ENCODE measurements at places on chromosomes 11 and 22.

DNA sequence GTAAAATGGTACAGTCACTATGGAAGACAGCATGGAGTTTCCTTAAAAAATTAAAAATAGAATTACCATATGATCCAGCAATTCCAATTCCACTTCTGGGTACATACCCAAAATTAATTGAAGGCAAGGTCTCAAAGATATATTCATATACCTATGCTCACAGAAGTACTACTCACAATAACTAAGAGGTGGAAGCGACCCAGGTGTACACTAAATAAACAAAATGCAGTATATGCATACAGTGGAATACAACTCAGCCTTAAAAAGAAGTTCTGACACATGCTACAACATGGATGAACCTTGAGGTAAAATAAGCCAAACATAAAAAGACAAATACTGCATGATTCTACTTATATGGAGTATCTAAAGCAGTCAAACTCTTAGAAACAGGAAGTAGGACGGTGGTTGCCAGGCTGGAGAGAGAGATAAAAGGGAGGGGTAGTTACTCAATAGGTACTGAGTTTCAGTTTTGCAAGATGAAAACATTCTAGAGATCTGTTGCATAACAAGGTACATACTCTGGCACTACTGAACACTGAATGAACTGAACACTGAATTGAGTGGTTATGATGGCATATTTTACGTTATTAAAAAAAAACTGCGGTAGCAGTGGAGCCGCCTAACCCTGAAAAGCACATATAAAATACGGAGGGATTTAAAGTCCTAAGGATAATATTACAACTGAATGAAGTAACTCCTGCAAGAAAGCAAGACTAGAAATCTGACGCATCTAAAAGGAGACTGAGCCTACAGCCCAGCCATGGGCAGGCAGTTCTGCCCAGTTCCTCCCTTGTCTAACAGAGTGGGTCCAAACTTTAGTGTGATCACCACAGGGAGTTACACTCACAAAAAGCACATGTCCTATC, 12.8 kb downstream of the DGCR2 start:
- no peak for DNase-seq

DNA sequence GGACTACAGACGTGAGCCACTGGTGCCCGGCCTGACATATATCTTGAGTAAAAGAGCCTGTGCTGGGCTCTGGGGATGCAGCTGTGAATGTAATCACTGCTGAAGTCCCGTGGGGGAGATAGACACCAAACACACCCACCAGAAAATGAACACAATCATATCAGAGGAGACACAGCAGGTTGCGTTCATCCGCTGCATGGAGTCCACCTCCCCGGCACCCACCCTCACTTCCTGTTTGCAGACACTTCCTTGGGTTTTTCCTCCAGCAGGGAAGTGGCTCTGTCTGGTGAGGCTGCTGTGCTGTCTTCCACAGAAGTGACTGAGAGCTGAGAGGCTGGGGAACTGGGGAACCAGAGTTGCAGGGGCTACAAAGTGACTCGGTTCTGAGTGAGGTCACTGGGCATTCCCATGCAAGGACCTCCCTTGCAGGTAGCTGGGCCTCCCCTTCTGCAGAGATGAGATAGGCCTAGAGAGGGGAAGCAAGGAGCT, 7.2 kb downstream of the MICALL1 start:
- DNase-seq = no peak

DNA sequence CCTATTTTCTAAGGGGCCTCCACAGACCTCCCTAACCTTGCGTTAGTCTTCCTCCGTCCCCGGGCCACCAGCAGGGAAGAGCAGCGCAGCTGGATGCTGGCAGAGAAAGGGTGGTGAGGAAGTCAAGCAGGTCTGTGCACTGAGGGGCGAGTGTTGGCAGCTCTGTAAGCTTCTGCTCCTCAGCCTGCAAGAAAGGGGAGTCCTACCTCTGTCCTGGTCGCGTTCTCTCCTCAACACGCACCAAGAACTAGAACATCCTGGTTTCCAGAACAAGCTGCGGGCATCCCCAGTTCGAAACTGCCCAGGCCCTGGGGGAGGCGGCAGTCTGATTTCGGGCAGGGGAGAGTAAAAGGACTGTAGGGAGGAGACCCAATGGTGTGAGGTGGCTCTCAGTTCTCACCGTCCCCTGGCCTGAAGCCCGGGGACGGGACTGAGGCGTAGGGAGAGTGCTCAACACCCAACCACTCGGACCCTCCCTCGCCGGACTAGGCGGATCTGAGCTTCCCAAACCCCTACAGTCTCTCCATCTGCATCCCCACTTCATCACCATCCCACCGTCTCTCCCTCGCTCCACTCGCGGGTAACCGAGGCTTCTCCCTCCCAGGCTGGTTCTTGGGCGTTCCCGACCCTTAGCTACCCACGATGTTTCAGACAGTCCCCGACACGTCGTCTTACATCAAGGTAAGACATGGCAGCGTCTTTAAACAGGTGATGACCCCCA, 7.7 kb upstream of the FLI1 start:
- no peak for DNase-seq

GRCh38 chr11:118618991-118619375, 11.6 kb downstream of the PHLDB1 start:
- DNase-seq = no peak

GRCh38 chr22:47187176-47187957, 424.9 kb downstream of the TBC1D22A start:
- no peak for DNase-seq

GRCh38 chr11:66172146-66172545, 96.3 kb upstream of the RAB1B start:
- DNase-seq = no peak

DNA sequence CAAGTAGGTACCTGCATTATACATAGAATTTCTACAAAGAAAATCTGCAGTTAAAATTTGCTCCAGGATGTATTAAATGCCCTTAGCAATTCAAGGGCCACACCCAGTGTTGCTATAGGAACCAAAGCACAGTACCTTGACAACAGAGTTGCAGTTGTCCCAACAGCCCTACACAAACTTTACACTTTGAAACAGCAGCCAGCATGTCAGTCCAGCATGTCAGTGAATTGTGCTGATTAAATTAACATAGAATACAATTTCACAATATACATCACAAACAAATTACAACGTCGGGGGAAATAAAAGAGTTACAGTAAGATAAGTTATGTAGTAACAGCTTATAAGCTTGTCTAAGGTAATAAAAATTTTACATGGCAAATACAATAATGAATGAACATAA, 389.2 kb downstream of the SOX6 start:
- DNase-seq = peak; percentile 54

- no peak for DNase-seq
These were observed 2.6 kb upstream of the FADS3 start for GRCh38 chr11:61893981-61894380.

- DNase-seq = no peak
These were observed 516.8 kb upstream of the FAT3 start for GRCh38 chr11:91707652-91708482.

DNA sequence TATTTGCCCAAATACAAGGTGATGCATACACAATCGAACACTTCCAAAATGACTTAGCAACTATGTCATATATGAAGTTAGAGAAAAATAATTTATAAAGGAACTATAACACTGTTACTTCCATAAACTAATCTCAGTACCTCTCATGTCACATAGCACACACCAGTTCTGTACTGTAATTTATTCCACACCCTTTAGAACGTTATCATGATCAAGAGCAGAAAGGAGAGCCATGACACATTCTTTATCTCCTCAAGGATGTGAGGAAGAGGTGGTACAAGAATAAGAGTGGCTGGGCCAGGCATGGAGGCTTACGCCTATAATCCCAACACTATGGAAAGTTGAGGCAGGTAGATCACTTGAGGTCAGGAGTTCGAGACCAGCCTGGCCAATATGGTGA, 31.1 kb downstream of the PICALM start:
- no peak for DNase-seq

GRCh38 chr22:28830441-28830840, 30.1 kb upstream of the XBP1 start:
- no peak for DNase-seq

Data from NCI-H2029 (cell line).